Stimulated activated CD4-positive, alpha-beta T cell treated with anti-CD3 and anti-CD28 coated beads, Interleukin-2, amount 100 ng/mL, for 48 hours (primary cell): ENCODE measurements at places on chromosomes 1 and 21.
A peak's percentile ranks its signal among the peaks of the same experiment; 100 is the strongest.

DNA sequence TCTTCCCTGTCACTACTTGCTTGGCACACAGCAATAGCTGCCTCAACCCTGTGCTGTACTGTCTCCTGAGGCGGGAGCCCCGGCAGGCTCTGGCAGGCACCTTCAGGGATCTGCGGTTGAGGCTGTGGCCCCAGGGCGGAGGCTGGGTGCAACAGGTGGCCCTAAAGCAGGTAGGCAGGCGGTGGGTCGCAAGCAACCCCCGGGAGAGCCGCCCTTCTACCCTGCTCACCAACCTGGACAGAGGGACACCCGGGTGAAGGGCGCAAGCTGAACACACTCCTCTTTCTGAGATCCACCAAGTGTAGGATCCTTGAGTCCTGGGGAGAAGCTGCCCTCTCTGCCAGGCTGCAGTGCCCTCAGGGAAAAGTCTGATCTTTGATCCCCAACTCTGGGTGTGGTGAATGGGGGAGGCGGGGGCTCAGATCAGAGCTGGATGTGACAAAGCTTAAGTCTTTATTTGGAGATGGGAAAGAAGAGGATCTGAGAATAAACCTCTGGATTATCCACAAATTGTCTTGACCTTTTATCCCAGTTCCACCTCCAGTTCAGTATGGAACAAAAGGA, 1.2 kb downstream of the RXFP4 start:
- no peak for DNase-seq

GRCh38 chr1:68269637-68270430, 37.5 kb upstream of the WLS start:
- DNase-seq = no peak

DNA sequence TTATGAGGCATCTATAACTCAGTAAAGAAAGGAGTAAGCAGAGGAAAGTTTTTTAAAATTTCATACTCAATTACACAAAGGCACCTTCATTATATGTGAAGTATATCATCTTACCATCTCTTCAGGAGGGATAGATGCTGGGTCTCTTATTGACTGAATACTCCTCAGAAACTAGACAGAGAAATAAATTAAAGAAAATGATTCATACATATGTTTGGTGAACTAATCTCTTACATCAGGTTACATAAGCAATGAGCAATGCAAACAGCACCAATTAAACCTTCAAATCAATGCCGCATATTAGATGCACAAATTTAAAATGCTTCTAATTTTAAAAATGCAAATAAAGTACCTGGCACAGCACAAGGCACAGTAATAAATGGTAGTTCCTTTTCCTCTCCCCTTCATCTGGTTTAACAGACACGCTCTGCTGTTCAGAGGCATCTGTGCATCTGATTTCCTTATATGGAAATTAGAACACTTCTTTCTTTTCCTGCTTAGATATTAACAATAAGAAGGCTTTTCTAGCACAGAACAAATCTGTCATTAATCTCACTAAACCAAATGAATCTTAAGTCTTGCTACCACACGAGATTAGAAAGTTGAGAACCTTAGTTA, 20.0 kb downstream of the SCYL3 start:
- DNase-seq = no peak

DNA sequence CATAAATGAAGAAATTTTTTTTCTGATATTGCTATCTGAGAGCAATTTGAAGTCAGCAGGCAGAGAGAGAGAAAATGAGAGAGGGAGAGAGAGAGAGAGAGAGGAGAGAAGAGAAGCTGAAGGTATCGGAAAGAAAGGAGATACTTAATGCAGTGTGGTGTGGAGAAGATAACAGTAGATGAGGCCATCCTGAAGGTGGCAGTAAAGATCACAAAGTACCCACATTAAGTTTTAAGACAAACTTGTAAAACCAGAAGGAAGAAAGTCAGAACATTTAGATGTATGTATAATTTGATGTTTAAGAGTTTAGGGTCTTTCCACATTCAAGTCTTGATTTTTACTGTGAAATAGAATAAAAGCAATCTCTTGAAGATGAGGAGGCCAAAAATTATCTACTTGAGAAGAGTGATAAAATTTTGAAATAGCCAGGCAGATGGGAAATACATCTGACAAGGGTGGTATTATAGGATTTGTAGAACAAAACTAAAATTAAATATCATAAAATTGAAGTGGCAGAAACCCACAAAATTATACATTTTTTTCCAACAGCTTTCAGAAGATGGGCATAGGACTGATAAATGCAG, 1753.4 kb downstream of the MRPL39 start:
- DNase-seq = no peak

DNA sequence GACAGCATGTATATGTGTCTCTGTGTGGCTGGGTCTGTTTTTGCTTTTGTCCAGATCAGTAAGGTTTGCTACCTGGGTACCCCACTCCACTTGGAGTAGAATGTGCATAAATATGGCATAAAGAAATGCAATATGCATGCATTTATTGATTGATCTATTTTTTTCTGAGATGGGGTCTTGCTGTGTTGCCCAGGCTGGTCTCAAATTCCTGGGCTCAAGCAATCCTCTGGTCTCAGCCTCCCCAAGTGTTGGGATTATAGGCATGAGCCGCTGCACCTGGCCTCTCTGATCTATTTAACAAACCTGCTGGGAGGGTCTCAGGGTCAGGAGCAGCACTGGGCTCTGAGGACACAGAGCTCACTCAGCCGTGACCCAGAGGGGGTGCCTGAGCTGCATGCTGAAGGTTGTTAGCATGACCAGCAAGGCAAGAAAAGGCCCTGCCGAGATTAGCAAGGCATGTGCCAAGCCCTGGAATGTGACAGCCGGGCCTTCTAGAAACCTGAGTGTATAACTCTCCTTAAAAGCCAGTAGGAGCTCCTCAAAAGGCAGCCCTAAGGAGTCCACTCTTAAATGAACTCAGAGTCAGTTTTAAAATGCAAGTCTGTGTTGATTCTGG, 22.5 kb downstream of the PCSK9 start:
- no peak for DNase-seq

DNA sequence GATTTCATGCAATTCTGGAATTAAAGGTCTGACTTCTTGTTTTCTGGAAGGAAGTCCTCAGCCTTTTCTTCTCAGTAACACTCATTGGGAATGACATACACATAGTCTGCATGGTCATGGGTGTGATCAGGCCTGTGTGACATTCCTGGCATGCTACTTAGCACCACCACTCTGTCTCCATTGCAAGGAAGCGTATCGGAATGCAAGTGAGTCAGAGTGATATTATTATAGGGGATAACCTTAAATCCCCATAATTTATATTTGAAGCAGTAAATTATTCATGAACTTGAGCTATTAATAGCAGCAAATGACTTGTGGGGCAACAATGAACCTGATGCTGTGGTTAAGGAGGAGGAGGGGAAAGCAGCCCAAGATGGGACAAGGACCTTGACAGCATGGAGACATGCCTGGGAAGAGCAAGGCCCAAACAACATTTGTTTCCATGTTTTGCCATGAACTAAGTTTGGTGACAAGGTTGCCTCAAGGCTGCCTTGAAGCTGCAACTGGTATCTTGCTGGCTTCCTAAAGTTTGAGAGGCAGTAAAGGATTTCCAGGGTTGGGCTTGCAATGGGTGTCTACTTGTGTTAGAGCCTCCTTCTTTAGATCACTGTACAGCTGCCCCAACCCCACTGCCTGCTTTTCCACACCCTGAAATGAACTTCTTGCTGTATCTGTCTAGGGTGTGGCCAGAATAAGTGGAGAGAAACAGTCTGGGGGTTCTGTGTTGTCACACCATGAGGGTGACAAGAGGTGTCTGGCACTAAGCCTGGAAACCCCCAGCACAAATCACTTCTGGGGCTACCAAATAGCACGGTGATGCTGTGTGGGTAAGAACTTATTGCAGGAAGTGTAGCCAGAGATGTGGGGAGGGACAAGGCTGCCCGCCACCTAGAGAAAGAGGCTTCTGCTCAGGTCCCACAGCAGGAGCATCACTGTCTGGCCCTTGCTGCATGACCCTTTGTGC, 4.6 kb downstream of the MAB21L3 start:
- no peak for DNase-seq

DNA sequence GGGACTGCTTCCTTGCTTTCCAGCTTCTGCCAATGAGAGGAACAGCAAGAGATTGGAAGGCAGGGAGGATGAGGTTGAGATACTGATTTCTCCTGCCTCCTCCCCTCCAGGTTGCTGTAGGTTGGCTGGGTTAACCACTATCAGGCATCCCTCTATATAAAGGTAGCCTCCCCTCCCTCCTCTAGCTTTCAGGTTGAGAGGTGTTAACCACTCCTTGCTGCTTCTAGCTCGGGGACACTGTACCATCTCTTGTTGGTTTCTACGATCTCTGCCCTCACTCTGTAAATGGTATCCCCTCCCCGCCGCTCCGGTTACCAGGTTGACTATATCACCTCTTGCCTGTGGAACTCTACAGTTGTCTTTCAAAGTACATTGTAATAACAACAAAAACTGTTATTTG, 16.7 kb downstream of the LPAR3 start:
- DNase-seq = no peak

DNA sequence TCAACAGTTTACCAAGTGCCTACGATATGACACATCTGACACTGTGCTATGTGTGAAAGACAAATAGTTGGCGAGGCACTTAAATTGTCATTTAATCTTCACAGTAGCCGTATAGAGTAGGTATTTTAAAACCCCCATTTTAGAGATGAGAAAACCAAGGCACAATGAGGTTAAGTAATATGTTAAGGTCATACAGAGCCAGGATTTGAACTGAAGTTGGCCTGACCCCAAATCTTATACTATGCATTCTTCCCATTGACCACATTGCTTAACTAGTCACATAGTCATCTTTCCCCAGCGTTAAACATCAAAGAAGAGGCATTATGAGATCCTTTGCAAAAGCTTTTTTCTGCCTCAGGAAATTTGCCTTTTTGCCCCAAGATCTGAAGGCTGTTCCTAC, 3.9 kb downstream of the INKA2 start:
- no peak for DNase-seq

DNA sequence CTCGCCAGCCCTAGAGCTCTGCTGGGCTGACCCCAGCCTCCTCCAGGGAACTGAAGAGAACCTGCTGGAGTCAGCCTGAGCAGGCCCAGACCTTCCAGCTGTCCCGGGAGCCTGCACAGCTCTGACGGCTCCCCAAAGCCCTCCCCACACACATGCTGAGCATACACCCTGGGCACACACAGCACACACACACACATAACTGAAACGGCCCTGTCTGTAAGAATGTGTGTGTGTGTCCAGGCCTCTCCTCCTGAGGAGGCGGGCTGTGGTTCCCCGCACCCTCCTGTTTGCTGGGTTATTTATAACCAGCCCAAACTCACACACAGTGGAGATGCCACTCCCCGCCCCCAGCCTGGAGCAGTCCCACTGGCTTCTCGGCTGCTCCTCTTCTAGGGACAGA, 20.2 kb downstream of the SDC3 start:
- no peak for DNase-seq

DNA sequence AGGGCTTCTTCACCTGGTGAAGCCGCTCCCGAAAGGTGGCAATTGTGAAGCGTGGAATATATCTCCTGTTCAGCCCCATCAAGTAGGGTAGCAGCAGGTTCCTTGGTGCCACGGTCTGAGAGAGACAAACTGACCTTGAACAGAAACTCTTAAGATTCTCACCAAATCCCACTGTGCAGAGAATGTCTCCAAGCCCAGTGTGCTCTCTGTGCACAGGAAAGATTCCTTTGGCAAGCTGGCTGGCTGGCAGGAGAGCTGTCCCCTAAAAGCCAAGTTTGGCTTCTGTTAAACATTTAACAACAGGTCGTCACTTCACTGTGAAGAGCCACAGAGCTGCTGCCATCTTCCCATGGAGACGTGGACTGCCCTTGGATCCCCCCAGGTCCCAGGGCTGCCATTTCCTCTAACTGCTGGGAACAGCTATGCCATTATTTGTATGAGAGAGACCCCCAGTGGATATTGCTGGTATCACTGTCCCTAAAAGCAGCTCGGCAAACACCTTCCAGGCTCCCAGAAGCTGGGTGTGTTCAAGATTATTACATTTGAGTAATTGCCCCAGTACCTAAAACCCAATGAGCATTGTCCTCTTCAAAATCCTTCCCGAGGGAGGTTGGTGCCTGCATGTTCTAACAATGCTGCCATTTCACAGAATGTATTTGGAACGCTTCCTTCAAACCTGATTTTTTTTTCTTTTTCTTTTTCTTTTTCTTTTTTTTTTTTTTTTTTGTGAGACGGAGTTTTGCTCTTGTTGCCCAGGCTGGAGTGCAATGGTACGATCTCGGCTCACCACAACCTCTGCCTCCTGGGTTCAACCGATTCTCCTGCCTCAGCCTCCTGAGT, 71.8 kb downstream of the CD58 start:
- DNase-seq = peak; percentile 33

GRCh38 chr1:4176841-4177240, 276.8 kb upstream of the C1orf174 start:
- no peak for DNase-seq

DNA sequence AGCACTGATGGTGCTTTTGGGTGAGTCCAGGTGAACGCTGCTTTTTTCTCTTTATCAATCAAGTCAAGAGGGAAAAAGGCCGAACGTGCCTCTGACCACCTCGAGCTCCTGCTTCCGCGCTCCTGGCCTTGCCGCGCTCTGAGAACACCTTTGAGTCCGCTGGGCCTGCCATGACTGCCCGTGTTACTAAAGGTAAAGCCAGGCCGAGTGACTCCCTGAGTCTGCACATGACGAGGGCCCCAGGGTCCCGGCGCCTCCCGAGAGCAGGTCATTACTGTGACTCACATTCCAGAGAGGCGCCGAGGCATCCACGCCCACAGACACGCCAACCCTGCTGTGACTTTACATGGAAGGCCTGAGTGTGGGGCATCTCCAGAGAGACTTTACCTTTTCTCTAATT, 11.1 kb downstream of the POFUT2 start:
- no peak for DNase-seq

GRCh38 chr1:209653915-209654351, 1.7 kb upstream of the LAMB3 start:
- DNase-seq = no peak

DNA sequence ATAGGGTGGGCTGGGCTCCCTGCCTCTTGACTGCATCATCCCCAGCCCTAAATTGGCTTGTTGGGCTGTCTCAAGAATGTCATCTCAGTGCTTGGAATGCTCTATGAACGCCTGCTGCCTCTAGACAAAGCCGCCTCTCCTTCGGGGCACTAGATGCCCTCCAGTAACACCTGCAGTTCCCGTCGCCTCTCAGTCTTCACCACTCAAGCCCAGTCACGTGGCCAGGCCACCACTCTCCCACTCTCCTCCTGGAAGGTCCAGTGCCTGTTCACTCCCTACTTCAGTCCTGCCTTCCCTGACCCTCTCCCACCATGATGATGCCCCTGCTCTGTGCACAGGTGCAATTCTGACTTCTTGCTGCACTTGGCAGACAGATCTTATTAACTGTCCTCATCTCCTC, 7.0 kb downstream of the TAS1R2 start:
- no peak for DNase-seq

- no peak for DNase-seq
Observed at GRCh38 chr21:45376459-45377324, 28.3 kb upstream of the COL18A1 start.

GRCh38 chr1:6948861-6949260, 163.6 kb downstream of the CAMTA1 start:
- DNase-seq = no peak

- DNase-seq = no peak
Observed at GRCh38 chr1:97630281-97630680, 290.6 kb downstream of the DPYD start.

- no peak for DNase-seq
Observed at GRCh38 chr1:67489643-67490042, 59.4 kb upstream of the SERBP1 start.

GRCh38 chr1:9850442-9851162, 26.8 kb upstream of the CLSTN1 start:
- no peak for DNase-seq

- no peak for DNase-seq
Observed at GRCh38 chr1:89451011-89451410, 73.6 kb upstream of the LRRC8B start.
